ENCODE measurements at places on chromosomes 13 and 19.

DNA sequence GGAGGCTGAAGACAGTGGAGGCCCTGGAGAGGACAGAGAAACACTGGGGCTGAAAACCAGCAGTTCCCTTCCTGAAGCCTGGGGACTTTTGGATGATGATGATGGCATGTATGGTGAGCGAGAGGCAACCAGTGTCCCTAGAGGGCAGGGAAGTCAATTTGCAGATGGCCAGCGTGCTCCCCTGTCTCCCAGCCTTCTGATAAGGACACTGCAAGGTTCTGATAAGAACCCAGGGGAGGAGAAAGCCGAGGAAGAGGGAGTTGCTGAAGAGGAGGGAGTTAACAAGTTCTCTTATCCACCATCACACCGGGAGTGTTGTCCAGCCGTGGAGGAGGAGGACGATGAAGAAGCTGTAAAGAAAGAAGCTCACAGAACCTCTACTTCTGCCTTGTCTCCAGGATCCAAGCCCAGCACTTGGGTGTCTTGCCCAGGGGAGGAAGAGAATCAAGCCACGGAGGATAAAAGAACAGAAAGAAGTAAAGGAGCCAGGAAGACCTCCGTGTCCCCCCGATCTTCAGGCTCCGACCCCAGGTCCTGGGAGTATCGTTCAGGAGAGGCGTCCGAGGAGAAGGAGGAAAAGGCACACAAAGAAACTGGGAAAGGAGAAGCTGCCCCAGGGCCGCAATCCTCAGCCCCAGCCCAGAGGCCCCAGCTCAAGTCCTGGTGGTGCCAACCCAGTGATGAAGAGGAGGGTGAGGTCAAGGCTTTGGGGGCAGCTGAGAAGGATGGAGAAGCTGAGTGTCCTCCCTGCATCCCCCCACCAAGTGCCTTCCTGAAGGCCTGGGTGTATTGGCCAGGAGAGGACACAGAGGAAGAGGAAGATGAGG is 1.5 kb downstream of the PPP1R15A start:
- no peak for DNase-seq

- DNase-seq, result no peak
Measured at GRCh38 chr19:45793876-45794275, 1.2 kb upstream of the DMWD start.

DNA sequence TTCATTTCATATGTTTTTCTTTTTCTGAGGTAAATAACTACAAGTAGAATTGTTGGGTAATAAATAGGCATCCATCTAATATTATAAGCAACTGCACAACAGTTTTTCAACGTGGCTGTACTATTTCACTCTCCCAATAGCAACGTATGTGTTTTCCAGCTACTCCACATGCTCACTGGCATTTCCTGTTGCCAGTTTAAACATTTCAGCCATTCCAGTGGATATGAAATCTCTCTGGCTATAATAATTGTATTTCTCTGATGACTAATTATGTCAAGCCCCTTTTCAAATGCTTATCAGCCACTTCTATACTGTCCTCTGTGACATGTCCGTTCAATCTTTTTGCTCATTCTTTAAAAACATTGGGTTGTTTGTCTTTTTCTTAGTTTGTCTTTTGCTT is 26.8 kb upstream of the ALOX5AP start:
- no peak for DNase-seq

GRCh38 chr19:48329167-48329891 is 4.0 kb downstream of the EMP3 start:
- no peak for DNase-seq

All from astrocyte of the cerebellum (primary cell).